ENCODE measurements at places on chromosomes 6 and 20.

DNA sequence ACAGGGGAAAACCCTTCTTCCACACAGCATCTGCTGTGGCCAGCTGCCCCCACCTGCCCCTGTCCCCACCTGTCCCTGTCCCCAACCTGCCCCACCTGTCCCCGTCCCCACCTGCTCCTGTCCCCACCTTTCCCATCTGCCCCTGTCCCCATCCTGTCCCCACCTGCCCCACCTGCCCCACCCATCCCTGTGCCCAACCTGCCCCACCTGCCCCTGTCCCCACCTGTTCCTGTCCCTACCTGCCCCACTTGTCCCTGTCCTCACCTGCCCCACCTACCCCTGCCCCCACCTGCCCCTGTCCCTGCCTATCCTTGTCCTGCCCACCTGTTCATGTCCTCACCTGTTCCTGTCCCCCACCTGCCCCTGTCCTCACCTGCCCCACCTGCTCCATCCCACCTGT is 6.4 kb upstream of the MYT1 start:
- no peak for DNase-seq

GRCh38 chr20:38130687-38131587 is 34.1 kb downstream of the TGM2 start:
- DNase-seq, result no peak

GRCh38 chr20:16257021-16257420 is 316.2 kb downstream of the KIF16B start:
- DNase-seq, result no peak

DNA sequence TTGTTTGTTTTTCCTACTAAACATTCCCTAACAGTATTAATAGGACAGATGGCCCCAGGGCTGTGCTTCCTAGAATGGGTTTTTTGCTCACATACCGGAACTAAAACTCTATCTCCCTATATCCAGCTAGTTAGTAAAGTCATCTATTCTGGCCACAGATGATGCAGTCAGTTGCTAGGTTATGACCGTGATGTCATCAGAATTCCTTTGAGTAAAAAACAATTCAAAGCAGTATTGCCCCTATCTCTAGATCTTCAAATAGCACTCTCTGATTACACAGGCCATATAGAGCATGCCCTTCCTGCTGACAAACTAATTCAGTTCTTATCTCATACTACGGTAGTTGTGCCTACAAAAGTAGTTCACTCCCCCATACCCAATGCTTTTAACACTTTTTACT is 17.9 kb upstream of the ZNF451 start:
- no peak for DNase-seq

DNA sequence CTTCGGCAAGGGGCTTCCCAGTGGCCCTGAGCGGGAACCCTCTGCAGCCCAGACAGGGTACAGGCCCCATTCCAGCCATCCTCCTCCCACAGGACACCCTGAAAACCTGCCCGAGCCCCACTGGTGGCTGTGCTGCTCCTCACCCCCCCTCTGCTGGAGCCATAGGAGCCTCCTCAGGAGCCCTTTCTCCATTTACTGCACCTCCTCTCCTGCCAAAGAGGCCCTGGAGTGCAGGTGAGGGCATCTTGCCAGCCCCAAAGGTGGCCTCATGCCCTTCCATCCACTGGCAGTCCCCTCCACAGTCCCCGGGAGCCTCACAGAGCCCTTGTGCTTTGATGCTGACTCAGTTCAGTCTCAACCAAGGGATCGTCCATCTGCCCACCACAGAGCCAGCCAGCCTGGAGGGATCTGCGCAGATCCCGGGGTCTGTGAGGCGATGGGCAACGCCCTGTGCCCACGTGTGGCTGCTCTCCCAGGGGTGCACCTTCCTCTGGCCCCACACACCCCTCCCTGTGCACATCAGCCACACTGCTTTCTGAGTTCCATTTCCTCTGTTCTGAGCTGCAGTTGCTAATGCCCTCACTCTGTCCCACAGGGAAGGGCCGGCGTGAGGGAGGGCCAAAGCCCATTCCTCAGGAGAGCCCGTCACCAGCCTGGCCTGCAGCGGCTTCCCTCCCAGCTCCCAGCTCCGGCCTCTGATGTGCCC is 228.5 kb downstream of the DLL1 start:
- no peak for DNase-seq

DNA sequence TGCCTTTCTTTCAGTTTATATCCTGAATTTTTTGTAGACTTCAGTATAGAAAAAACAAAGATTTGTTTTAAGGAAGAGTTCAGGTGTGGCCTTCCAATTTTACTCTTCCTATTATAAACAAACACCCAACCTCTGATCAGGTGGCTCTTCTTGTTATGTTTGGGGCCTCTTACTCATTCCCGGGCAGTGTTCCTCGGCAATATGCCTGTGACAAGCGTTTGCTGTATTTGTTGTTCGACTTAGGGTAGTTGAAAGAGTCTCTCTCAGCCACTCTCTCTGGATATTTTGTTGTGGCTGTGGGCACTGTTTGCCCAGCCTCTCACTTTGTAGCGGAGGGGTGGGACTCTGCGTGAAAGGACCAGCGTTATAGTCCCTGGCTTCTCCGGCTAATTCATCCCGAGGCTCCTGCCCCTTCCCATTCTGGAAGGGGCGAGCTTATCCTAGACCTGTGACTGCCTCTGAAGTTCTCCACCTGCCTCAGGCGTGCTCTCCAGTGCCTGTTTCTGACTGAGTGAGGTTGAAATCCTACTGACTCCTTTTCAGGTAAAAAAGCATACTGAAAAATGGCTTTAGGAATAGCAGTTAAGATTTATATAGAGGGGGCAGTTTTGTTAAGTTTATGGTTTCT is 97.4 kb downstream of the PLCB4 start:
- DNase-seq, result no peak

DNA sequence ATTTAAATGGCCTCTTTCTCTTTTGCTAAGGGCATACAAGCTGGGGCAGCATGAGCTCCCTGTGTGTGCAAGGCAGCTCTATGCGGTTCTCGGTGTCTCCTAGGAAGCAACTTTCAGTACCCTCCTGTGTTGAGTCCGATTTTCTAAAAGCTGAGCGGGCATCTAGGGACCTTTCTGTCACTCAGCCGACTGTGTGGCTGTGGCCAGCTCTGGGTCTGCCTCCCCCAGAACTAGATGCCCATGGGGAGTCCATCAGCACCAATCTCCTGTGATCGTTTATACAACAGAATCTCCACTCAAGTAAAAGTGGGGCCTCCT is 7.5 kb downstream of the NELFCD start:
- no peak for DNase-seq

DNA sequence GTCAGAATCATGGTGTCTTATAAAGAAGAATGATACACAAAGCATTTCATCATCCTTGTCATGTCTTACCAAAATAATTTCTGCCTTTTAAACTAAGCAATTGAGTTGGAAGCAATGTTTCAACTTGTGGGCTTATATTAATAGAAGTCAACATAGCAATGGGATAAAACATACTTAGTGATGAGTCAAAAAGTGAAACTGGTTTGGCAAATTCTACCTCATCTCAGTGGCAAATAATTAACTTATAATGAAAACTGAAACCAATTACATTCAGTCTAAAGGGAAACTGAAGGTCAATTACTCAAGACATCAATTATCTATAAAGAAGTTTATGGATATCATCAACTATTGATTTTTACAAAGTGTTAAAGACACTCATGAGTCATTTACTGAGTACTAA is 463.8 kb downstream of the BMP2 start:
- DNase-seq, result no peak

DNA sequence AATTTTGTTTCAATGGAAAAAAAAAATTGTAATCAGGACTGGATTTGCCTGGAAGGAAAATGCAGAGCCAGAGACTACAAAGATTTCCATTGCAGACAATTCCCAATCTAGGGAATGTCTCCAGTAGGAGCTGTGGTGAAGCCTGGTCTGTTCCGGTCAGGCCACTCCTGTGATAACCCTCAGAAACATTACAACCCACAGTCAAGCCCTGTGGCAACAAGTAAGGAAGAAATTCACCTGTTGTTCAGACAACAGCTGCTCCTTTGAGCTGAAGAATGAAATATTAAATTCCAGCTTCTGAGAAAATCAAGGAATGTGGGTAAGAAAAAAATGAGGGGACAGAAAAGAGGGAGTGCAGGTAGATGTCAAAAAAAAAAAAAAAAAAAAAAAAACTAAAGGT is 8.0 kb downstream of the PRKN start:
- no peak for DNase-seq
